Right renal cortex interstitium (tissue), 3 donors: ENCODE measurements at places on chromosomes 5 and 9. TPM values are rescaled to one million over a fixed set of nuclear protein-coding genes. Genes with fewer than 3 reads are reported as not detected.

DNA sequence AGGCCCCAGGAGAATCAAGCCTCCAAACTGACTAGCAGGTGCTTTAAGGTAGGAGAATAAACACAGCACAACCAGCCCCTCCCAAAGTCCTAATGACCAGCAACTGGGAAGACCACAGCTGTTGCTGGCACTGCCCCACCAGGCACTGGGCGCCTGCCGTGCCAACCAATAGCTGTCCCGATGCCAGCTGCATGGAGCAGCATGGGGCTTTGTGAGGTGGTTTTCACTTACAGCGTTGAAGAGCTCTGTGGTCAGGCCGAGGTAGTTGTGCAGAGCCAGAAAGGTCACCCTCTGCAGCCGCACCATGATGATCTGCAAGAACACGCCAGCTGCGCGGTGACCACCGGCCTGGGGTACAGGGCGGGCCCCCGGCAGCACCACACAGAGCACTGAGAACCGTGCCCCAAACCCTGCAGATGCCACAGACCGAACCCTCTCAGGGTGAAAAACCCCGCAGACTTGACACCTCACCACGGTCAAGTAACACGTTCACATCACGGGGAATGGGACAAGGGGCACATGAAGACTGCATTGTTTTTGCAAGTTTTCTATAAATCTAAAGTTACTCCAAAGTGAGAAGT lies 28.7 kb downstream of the PNPLA7 start:
- no peak for DNase-seq

- no peak for DNase-seq
Observed at GRCh38 chr5:28110781-28111180, 1072.4 kb upstream of the CDH9 start.

GRCh38 chr9:37625758-37626147 lies 25.0 kb upstream of the FRMPD1 start:
- DNase-seq: no peak

- no peak for DNase-seq
Observed at GRCh38 chr5:137199201-137199600, 299.9 kb downstream of the SPOCK1 start.

DNA sequence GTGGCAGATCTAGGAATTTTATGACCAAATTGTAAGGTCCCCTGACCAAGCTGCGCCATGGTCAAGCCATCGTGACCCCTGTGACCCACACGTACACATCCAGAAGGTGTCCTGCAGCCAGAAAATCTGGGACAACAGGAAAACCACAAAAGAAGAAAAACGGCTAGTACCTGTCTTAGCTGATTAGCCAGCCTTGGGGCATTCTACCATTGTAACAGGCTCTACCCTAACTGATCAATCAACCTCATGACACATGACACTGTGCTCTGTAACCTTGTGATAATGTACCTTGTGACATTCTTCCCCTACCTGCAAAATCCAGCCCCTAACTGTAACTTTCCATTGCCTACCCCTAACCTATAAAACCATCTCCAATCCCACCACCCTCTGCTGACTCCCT lies 43.6 kb downstream of the SPTLC1 start:
- no peak for DNase-seq

DNA sequence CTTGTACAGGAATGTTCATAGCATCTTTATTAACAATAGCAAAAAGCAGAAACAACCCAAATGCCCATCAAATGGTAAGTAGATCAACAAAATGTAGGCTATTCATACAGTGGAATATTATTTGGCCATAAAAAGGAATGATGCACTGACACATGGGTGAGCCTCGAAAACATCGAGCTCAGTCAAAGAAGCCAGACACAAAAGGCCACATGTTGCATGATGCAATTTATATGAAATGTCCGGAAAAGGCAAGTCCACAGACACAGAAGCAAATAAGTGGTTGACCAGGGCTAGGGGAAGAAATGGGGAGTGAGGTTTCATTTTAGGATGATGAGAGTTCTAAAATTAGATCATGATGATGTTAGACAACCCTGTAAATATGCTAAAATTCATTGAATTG lies 16.5 kb upstream of the SLC2A8 start:
- no peak for DNase-seq

GRCh38 chr9:15206903-15207696 lies 99.9 kb downstream of the TTC39B start:
- DNase-seq: no peak

Gene NR5A1
- polyA plus RNA-seq: 0.11 TPM

Gene RRAGA
- polyA plus RNA-seq: 107 TPM

Gene DNAJA1
- polyA plus RNA-seq: 260 TPM

Gene FRMD3
- polyA plus RNA-seq: 26.8 TPM

Gene COL23A1
- polyA plus RNA-seq: 5.2 TPM
